ENCODE measurements at places on chromosomes 5 and 9.

- no peak for DNase-seq
Measured at GRCh38 chr5:115514220-115514619, 30.4 kb downstream of the FEM1C start.

DNA sequence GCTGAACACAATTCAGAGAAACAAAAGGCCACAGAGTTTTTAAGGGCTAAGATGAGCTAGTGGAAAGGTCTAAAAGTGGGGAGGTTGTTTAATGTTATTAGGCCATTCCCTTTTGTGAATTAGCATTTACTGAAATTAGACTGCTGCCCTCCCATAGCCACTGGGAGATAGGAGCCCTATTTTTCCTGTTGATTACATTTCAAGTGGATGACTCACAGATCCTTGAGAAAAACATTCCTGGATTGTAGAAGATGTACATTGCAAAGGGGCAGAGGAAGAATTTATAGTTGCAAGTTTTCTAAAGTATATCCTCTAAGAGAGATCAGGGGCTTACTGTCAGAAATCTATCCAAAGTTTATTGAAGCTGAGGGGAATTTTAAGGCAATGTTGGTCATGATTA is 367.1 kb upstream of the IZUMO3 start:
- no peak for DNase-seq

GRCh38 chr9:69264526-69264925 is 60.5 kb upstream of the ENTREP1 start:
- peak; percentile 81 for DNase-seq

DNA sequence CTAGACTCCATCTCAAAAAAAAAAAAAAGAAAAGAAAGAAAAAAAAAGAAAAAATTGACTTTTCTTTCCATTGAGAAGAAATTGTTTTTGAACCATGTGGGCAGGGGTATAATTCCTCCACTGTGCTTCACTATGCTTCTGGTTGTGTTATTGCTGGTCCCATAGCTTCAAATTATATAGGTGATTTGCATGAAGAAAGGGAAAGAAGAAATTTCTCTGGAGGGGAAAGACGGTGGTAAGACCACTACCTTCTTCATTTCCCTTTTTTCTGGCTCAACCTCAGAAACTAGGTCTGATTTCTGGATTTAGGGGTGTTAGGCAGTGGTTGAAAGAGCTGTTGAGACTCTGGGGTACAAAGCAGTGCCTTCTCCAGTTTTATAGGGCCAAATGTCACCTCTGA is 29.3 kb upstream of the HSPB3 start:
- no peak for DNase-seq
